ENCODE measurements at places on chromosomes 12 and 14.

DNA sequence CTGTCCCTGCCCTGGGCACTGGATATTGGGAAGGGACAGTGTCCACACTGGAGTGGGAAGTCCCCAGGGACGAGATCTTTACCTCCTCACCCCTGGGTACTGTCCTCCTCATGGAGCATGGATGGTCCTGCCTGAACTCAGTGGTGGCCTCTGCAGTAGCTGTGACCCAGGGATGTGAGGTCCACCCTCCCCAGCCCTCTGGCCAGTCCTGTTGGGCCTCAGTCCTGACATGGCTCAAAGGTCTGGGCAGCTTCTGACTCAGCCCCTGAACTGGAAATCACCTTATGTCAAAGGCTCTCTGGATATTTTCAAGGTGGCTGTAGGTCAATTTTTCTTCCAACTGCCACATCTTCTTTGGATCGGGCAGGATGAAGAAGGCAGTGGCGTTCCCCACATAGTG lies 24.4 kb downstream of the SERPINA1 start:
- H3K27ac ChIP-seq: no peak overlapping the region
- H3K4me1 ChIP-seq: no peaks in the 10 kb centered on the region
- no peaks in the 10 kb centered on the region for H3K36me3 ChIP-seq
- no peak overlapping the region for H3K4me3 ChIP-seq

DNA sequence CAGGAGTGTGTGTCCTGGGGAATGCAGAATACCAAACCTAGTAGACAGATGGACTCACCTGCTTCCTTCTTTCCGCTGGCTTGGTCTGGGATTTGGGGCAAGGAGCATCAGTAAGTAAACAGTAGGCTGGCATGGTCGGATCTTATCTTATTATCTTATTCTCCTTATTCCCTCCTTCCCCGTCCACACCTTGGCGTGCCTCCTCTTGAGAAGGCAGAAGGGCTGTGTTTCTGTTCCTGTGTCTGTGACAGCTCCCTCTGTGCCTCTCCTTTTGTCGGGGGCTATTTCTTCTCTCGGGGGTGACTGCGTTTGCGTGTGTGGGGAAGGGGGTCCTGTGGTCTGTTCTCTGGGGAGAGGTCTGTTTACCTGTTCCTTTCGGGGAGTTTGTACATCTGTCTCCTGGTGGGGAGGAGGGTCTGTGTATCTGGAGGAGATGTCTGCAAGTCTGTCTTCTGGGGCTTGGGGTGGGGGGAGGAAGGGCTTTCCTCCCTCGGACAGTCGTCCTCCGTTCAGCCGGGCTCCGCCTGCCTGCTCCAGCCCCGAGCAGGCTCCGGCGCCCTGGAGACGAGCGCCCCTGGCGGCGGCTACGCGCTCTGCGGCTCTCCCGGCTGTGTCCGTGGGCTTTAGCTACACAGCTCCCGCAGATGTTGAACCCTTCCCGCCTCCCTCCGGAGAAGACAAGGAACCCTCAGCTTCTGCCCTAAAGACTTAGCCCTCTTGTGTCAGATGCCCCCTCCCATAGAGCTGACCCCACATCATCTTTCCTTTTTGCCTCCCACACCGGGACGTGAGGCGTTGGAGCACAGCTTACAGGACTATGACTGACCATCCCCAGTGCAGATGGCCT lies 4.4 kb downstream of the KRT86 start:
- no peaks in the 10 kb centered on the region for H3K36me3 ChIP-seq
- peaks cover 48% of the 10 kb centered on the region for H3K27me3 ChIP-seq

DNA sequence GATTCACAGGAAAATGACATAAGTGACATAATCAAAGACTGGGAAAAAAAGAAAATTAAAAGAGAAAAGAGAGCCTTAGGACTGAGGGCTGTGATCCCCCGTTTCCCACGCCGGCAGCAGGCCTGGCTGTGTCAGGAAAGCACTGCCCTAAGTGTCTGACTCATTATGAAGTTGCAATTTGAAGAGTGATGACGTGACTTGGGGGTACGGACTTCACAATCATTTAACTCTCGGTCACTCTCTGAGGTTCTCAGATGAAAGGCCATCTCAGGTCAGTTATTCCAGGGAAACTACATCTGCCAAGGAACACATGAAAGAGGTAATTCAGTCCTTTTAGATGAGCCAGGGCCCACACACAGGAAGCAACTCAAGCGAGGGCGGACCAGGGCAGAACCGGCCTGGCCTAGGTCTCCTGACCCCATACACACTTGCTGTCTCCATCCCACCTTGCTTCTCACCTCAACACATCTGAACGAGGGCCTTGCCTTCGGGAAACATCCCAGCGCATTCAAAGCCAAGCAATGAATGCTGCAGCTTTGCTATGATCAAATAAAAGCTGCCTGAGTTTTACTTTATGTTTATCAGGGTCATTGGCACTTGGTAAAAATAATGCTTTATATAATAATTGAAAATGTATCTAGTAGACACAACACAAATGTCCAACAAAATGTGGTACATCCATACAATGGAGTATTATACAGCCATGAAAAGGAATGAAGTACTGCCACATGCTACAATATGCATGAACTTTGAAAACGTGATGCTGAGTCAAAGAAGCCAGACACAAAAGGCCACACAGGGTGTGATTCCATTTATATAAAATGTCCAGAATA lies 2.7 kb downstream of the SSH1 start:
- peaks cover 85% of the 10 kb centered on the region for H3K4me1 ChIP-seq
- H3K4me3 ChIP-seq: peak overlapping the region; percentile 45
- no peaks in the 10 kb centered on the region for H3K27me3 ChIP-seq
- H3K36me3 ChIP-seq: peaks cover 6% of the 10 kb centered on the region

GRCh38 chr12:14768823-14769405 lies 34.4 kb downstream of the WBP11 start:
- H3K27me3 ChIP-seq: no peaks in the 10 kb centered on the region
- H3K4me1 ChIP-seq: peaks cover 46% of the 10 kb centered on the region
- peak overlapping the region; percentile 77 for H3K4me3 ChIP-seq
- DNase-seq: no peak

- H3K27ac ChIP-seq: peak overlapping the region; percentile 75
- no peaks in the 10 kb centered on the region for H3K27me3 ChIP-seq
- peaks cover 55% of the 10 kb centered on the region for H3K36me3 ChIP-seq
- H3K4me3 ChIP-seq: no peak overlapping the region
Observed at GRCh38 chr12:48765753-48766162, 23.1 kb downstream of the ADCY6 start.
